Occipital lobe (tissue), 3 donors: ENCODE measurements at places on chromosomes 5 and 9.

GRCh38 chr5:124064956-124065355 is 553.0 kb downstream of the CSNK1G3 start:
- DNase-seq: no peak

DNA sequence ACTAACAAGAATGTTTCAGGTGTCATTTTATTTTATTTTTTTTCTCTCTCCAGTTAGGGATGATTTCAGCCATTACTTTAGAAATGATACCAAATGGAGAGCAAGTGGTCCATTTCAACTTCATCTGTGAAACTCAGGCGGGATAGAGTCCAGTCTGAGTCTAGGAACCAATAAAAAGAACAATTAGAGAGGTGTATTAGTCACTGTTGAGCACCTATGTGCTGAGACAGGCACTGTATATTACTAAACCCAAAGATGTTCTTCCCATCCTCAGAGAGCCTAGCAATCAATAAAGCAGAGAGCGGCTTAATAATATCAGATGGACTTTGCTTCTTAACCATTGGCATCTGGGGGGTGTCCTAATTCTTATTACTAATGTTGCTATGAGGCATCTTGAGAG is 410.3 kb upstream of the SLC24A2 start:
- DNase-seq: no peak

GRCh38 chr9:133869674-133870405 is 122.3 kb downstream of the VAV2 start:
- DNase-seq: no peak

GRCh38 chr5:92890841-92891244 is 690.2 kb downstream of the NR2F1-AS1 start:
- no peak for DNase-seq

DNA sequence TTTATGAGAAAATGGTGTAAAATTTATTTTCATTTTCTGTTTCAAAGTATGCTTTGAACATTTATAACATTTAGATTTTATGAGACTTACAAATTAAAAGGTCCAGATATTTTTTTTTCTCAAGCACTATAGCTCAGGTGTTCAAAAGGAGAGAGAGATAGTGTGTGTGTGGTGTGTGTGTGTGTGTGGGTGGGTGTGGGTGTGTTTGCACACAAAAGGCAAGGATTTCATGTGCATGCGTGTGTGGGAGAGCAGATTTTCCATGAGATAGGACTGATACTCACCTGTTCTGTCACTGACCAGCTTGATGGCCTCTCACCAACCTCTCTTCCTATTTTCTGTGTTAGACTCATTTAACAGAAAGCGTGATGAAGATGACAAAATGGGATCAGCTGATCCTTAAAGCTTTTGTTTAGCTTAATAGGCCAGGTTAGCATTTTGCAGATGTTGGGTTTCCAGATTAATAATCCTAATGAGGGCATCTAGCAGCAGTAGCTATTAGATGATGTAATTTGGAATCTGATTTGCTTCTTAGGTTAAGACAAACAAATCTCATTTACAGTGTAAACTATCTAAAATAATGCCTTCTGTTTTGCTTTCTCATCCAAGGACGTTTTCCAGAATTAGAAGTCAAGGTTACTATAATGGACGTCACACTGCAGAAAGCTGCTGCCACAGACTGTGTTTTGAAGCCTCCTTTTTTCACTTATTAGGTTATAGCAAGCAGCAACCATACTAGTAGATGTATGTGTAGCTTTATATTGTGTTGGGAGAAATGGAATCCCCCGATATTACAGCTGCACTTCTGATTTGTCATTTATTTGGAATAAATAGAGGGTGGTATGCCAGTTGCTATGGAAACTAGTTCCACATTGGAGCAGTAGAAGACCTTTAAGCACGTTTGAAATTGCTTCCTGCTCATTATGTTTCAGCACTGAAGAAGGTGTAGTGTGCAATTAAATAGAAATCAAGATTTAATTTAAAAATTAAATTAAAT is 355.6 kb downstream of the TAF11L14 start:
- no peak for DNase-seq

DNA sequence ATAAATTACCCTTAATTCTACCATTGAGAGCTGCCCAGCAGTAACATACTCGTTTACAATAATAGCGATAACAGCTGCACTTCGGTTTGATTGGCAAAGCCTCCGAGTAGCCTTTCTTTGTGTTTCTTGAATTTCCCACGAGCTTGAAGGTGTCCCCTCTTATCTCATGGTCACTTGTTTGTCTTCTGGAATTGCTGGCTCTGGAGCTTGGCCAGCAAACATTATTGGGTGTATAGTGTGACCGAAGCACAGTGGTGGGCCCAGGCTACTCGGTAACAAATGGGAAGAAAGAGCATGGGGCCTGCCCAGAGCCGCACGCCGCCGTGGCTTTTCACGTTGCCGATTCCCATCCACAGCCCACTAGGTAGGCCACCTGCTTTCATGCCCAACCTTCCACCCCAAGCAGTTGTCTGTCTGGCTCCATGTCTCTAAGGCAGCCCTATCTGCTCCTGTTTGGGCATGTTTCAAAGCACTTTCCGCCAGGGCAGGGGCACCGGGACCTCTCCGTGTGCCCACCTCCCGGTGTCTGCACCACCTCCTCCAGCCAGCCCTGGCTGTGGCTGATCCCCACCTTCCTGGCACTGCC is 8.7 kb downstream of the STKLD1 start:
- no peak for DNase-seq

GRCh38 chr9:109971226-109971625 is 191.2 kb downstream of the PALM2AKAP2 start:
- DNase-seq: no peak

DNA sequence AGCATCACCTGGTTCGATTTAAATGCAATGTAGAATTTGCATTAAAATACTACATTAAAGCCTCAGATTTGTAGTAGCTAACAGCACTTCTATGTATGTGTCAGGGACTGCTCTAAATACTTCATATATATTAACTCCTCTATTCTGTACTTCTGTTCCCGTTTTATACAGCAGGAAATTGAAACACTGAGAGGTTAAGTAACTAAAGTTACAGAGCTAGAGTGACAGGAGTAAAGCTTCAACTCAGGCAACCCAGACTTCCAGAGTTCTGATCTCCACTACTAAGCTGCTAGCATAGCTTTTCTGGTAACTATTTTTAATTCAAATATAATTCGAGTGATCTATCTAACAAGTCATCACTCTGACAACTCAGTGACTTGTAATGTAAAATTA is 619 bp upstream of the APC start:
- DNase-seq: no peak

- DNase-seq: no peak
These were observed 59.2 kb downstream of the CCDC192 start for GRCh38 chr5:127762412-127762811.

GRCh38 chr5:78050888-78051287 is 243.6 kb downstream of the AP3B1 start:
- DNase-seq: no peak

- DNase-seq: no peak
These were observed 63.6 kb downstream of the NRG2 start for GRCh38 chr5:139979518-139979917.

- no peak for DNase-seq
These were observed 146.4 kb downstream of the HACD4 start for GRCh38 chr9:20884985-20885593.

DNA sequence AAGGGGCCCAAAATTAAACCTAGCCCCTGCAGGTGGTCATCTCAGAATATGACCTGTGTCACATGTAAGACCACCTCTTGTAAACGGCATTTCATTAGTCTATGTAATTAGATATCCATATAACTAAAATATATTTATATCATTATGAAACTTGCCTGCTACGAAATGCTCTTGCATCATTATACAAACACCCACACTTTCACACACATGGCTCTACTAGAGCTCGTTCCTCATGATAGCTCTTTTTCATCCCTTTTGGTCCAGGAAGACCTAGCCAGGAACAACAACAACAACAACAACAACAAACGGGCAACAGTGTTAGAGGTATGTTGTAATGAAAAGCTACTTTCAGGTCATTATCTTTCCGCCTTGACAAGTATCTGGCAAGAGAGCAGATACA is 58.6 kb downstream of the LHFPL2 start:
- no peak for DNase-seq

DNA sequence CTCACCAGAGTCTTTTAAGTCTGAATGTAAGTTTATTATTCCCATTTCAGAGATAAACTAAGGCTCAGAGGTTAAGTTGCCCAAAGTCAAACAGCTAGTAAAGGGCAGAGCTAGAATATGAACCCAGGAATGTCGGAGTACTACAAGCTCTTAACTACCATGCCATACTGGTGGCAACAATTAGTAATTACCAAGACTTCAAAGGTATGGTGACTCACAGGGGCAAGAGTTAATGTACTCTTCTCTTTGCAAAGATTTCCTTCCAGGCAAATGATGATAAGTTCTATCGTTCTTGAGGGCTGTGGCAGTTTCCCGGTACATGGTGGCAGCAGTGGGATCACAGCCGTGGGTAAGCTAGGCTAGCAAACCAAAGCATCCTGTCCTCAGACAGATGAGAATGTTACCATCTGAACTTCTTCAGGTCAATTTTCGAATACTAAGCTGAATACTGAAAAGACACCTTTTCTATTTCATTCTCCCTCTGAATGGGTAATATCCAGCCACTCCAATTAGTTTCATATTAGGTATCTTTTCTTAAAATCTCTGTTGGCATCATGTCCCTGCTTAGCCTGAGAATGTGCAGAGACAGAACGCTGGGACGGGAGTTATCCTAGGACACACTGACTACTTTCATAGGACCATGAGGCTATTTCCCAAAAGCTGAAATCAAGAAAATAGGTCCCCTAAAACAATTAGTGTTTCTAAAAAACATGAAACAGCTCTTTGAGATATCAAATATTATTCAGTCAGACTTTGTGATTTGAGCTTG is 117.0 kb upstream of the NR5A1 start:
- no peak for DNase-seq

DNA sequence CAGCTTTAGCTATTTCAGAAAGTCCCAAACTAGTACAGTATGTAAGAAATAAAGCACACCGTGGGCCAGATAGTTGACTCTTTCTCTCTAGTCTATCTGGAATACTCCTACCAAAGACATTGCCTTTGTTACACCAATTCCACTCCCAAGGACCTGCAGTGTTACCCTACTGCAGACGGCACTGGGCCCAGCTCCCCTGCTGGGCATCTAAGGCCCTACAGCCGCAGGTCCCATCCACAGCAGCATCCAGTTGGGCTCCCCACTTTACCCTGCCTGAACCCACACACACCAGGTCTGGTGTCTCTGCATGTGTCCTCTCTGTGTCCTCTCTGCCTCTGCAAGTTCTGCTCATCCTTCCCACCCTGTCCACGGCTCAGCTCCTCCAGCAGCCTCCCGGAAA is 22.5 kb downstream of the TNIP1 start:
- DNase-seq: no peak

GRCh38 chr9:125593581-125594222 is 113.3 kb downstream of the MAPKAP1 start:
- DNase-seq: no peak

DNA sequence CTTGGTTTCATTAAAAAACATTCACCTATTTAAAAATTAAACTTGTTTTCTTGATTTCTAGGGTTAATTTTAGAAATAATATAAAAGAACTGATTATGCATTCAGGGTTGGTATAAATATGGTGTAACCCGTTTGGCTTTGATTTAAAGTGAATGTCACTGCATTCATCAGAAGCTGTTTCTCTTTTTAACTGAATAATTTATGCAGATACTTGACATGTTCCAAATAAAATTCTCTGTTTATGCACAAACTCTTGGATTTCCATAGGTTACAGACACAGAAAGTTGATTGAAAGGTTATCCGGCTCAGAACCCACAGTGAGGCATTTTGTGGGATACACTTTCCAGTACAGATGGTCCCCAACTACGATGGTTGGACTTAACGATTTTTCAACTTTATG is 161.3 kb downstream of the HACD4 start:
- no peak for DNase-seq

GRCh38 chr9:130870491-130871381 is 25.9 kb downstream of the QRFP start:
- no peak for DNase-seq
